SHP77 treated with DMSO at 0.1 percent for 48 hours (cell line): ENCODE measurements at places on chromosomes 2 and 18.

DNA sequence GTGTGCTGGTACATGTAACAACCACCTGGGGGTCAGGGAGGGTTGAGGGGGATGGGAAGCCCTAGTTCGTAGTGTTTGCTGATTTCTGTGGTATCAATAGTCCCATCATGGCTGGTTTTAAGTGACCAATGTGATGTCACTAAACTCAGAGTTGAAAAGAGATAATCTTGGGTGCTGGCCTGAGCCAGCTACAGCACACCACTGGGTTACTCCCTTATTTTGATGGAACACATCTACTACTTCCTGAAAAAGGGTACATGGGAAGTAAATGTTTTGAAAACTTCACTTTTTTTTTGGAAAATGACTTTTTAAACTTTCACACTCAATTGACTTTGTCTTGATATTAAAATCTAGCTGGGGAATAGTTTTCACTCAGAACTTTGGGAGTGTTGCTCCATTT, 87.0 kb upstream of the CXCR4 start:
- no peak for DNase-seq

GRCh38 chr2:12856934-12857601, 140.3 kb downstream of the TRIB2 start:
- no peak for DNase-seq

GRCh38 chr2:150571121-150571520, 83.7 kb upstream of the RND3 start:
- no peak for DNase-seq

GRCh38 chr18:41887100-41887499, 67.9 kb upstream of the PIK3C3 start:
- no peak for DNase-seq

GRCh38 chr2:16325016-16325975, 340.3 kb downstream of the CYRIA start:
- no peak for DNase-seq

GRCh38 chr2:95019572-95019971, 5.9 kb upstream of the MAL start:
- no peak for DNase-seq

GRCh38 chr2:127058246-127058953, 48.6 kb downstream of the BIN1 start:
- DNase-seq: no peak

DNA sequence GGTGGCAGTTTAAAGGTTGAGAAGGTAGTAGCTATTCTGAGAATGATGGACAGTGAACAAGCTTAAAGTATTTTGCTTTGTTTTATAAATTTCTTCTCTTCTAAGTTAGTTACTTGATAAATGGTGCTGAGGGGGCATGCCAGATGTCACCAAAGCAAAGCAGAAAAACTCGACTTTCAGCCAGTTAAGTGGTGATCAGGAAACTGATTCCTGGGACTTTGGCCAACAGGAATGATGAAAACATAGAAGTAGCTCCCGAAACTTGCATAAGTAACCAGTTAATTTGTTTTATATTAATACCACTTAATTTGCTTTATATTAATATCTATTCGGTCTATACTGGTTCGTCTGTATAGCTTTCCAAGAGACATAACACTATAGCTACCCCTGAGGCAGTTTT, 82.6 kb downstream of the FANCL start:
- DNase-seq: no peak

DNA sequence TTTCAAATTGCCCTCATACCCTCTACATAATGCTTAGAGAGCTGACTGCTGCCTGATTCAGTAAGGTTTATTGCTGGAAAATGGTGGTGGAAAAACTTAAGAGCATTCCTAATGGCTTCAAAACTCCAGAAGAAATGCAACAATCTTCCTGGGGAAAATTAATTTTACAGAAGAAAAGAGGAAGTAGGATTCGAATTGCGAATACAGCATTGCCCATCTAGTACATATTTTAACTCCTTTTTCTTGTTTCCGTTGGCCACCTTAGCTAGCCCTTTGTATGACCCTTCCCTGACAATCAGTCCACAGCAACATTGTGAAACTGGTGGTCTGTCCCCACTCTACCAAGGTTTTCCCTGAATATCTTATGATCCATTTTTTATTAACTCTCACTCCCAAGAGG, 224.7 kb downstream of the MTX2 start:
- no peak for DNase-seq

GRCh38 chr2:188573453-188573852, 281.8 kb downstream of the GULP1 start:
- DNase-seq: peak; percentile 25

GRCh38 chr2:16161085-16161565, 220.8 kb downstream of the MYCN start:
- DNase-seq: no peak

- DNase-seq: no peak
These were observed 104.0 kb downstream of the KCNE4 start for GRCh38 chr2:223155956-223156355.

- DNase-seq: no peak
These were observed 54.1 kb upstream of the ERBB4 start for GRCh38 chr2:212592695-212593094.

GRCh38 chr2:48114256-48114655, 208.0 kb upstream of the FBXO11 start:
- no peak for DNase-seq

DNA sequence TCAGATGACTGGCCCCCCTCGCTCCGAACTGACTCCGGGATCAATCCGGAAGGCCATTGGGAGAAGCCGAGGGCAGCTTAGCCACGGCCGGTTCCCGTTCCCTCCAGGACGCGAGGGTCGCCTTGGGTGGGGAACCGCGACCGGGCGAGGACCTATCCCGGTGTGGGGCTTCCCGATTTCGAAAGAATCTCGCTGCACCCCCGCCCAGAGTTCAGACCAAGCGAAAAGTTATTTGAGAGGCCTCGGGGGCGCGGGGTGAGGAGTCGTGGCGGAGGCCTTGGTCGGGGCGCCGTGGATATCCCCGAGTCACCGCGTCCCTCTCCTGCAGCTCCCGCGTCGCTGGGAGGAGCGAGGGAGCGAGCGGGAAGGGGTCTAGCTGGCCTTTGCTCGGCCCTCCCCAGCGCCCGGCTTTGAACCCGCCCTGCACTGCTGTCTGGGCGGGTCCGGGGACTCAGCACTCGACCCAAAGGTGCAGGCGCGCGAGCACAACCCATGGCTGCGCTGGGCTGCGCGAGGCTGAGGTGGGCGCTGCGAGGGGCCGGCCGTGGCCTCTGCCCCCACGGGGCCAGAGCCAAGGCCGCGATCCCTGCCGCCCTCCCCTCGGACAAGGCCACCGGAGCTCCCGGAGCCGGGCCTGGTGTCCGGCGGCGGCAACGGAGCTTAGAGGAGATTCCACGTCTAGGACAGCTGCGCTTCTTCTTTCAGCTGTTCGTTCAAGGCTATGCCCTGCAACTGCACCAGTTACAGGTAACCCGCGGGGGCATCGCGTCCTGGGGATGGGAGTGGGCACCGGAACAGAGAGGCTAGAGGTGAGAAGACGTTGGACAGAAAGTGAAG, at the start of gene CYP27A1:
TSS of gene CYP27A1 (plus strand) at position 457 of the 837 bp plus-strand sequence. CDS start at position 493, 36 bp downstream.
- no peak for DNase-seq

DNA sequence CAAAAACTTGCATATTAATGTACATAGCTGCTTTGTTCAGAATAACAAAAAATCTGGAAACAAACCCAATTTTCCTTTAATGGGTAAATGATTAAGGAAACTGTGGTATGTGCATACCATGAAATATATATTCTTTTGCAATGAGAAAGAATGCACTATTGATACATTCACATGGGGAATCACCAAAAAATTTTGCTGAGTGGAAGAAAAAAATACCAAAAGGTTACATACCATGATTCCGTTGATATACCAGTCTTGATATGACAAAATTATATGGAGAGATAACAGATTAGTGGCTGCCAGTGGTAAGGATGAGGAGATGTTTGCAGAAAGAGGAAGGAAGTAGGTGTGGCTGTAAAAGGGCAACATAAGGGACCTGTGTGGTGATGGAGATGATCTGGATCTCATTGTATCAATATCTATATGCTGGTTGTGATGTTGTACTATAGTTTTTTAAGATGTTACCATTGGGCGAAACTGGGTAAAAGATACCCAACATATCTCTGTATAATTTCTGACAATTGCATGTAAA, 54.6 kb upstream of the BCL2L11 start:
- DNase-seq: no peak

DNA sequence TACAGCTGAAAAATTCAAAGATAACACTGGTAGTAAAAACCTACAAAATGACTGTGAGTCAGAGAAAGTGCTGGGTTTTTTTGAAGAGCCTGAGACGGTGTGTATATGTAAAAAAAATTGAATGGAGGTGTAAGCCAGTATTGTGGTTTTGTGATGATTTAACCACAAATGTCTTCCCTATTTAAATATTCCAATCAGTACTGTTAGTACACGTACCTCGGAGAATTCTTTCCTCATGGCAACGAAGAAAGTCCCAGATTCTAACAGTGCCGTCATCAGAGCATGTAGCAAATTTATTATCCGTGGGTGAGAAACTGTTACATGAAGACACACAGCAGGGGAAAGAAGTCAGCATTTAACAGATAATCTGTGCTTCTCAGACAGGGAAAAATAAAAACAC, 48.1 kb downstream of the WDR33 start:
- DNase-seq: no peak

DNA sequence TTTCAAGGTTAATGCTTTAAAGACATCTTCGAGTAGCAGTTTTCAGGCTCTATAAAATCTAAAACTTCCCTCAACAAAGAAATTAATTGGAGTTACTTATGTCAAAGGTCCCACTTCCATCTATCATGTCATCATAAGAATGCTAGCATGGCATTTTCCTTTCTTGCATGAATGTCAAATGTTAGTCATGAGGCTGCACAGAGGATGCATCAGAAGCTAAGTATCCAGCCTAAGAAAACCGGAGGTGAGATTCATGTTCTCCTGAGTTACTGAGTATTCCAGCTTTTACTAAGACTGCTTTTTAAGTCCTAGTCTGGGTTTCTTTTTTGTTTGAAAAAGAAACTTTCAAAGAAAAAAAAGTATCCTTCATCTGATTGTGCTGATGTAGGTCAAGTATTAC, 130.6 kb upstream of the CDH19 start:
- DNase-seq: no peak

DNA sequence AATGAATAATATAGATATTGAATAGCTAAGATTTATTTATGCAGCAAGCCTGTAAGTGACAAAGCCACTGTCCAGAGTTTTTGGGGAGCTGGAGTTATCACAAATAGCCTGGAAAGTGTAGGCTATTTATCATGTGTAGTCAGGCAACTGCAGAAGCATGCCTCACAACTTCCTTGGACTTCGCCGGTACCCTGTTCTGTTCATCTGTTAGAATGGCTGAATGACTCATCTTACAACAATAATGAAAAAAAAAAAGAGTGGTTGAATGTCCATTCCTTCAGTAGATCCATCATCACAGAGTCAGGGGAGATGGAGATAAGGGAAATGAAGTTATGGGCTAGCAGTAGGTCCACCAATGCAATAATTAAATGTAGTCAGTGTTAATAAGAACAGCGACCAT, 24.0 kb upstream of the ATP5MC3 start:
- no peak for DNase-seq

- no peak for DNase-seq
These were observed 621.1 kb downstream of the STK39 start for GRCh38 chr2:167626301-167626700.

GRCh38 chr2:59701271-59701994, 852.0 kb downstream of the BCL11A start:
- no peak for DNase-seq

DNA sequence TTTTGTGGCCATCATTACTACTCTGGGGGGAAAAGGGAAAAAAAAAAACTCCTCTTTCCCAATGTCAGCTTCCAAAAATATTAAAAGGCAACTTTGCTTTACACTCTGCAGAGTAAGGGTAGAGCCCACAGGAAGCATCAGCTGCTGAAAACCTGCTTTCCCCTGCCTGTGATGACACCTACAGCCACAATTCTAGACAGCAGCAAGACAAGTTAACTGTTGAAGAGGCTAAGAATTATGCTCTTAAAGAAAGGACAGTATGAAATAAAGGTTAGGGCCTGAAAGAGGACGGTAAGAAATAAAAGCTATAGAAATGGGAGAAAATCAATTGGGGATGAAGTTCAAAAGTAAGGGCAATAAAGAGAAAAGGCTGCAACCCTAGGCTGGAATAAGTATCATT, 3.0 kb downstream of the PDE11A start:
- no peak for DNase-seq

- DNase-seq: no peak
These were observed 43.2 kb downstream of the SP140 start for GRCh38 chr2:230268606-230269243.

DNA sequence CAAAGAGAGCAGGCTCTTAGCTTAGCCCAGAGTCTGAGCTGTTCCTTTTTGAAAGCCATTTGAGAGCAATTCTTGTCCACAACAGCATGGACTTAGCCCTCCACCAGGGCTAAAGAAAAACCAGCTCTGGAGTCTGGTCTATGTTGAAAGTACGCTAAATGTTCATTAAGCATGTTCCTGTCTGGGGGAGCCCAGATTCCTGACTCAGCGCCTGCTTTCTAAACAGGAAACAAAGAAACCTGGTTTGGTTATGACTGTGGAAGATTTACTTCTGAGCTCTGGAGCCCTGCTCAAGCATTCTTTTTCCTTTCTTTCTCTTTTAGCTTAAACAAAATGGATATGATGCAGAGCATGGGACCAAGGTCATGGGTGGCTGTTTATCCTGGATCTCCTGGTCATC, 279.8 kb downstream of the RBM43 start:
- DNase-seq: no peak

DNA sequence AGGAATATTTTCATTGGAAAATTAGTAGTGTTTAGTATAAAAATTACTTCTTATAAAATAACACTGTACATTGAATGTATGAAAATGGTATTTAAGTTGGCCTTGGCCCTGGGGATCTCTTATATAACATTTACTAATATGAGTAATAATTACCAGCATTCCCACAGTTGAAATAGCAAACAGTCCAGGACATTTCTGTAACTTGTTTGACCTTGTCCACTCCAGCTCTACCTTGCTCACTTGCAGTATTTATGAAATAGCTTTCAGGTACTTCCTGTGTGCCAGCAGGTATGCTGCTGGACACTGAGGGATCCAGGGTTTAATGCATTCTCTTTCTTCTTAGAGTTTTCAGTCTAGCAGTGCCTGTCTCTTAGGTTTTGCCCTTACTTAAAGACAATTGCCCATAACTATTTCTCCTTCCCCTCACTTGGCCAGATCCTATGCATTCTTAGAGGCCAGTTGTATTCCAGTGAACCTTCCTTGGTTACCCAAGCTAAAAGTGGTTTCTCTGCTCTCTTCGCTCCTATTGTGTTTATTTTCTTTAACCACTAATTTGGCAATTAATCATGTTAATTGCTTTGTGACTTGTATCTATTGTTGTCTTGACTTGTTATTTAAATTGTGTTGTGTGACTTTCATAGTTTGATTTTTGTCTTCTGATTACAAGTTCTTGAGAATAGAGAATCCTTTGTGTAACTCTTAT, 25.9 kb downstream of the BABAM2 start:
- DNase-seq: no peak

GRCh38 chr2:228786901-228787300, 484.2 kb downstream of the PID1 start:
- no peak for DNase-seq

- DNase-seq: no peak
These were observed 519.4 kb upstream of the DSEL start for GRCh38 chr18:68035774-68036522.
